HT1080 (cell line): ENCODE measurements at places on chromosomes 1 and 21. TPM values are rescaled to one million over a fixed set of nuclear protein-coding genes. Genes with fewer than 3 reads are reported as not detected.
A peak's percentile ranks its signal among the peaks of the same experiment; 100 is the strongest.

- no peak for DNase-seq
Measured at GRCh38 chr1:59041646-59042277, 255.1 kb upstream of the FGGY start.

GRCh38 chr1:60990714-60991090 is 91.7 kb upstream of the NFIA start:
- no peak for DNase-seq

- no peak for DNase-seq
Measured at GRCh38 chr1:42960566-42961311, 2.1 kb upstream of the SLC2A1 start.

DNA sequence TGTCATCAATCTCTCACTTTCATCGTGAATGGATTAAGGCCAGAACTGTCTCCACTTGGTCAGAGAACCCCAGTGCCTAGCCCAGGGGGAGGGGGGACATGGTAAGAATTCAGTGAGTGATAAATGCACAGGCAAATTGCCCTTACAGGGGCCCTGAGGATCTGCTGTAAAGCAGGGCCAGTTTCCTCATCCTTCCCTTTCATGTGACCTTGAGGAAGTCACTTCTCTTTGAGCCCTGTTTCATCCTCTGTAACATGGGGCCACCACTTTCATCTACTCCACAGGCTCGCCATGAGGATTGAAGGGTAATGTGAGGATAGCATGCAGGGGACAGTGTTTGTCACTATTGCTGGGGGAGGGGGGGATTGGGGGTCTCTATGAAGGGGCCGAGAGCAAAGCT is 28.1 kb upstream of the C1QA start:
- DNase-seq = no peak

DNA sequence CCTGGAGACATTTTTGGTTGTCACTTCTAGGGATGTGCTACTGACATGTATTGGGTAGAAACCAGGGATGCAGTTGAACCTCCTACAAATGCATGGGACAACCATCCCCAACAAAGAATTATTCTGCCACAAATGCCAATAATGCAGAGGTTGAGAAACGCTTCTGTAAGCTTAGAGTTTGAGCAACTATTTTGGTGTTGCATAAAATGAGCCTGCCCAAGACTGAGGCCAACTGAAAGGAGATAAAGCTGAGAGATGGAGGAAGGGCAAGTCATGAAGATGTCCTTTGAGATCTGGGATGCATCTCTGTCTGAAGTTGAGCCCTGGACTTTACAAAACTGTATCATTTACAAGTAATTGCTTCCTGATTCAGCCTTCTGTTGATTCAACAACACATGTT is 106.9 kb downstream of the KCNJ15 start:
- no peak for DNase-seq

- DNase-seq = no peak
Measured at GRCh38 chr1:218482683-218483082, 137.5 kb downstream of the TGFB2 start.

DNA sequence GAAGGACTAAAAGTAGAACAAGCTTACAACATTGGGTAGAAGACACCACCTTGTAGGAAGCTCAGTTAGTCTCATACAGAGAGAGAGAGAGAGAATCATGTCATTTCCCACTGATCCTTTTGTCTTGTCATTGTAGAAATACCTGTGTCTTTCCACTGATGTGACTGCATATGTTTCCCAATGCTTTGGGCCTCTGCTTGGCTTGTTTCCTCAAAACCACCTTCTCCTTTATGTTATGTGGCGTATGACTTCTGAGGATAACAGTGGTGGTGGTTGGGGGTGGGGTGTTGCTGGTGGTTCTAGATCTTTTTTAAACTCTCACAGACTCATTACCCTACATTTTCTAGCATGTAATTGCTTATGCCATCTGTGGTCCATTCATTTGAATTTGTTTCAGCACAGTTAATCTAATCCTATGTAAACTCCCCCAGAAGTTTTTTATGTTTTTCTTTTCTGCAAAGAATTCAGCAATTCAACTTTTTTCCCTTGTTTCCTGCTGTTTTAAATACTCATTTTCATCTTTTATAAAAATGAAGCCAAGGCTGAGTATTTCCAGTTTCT is 9.3 kb downstream of the RGL1 start:
- no peak for DNase-seq

- DNase-seq = no peak
Measured at GRCh38 chr1:226632922-226633351, 84.4 kb downstream of the STUM start.

DNA sequence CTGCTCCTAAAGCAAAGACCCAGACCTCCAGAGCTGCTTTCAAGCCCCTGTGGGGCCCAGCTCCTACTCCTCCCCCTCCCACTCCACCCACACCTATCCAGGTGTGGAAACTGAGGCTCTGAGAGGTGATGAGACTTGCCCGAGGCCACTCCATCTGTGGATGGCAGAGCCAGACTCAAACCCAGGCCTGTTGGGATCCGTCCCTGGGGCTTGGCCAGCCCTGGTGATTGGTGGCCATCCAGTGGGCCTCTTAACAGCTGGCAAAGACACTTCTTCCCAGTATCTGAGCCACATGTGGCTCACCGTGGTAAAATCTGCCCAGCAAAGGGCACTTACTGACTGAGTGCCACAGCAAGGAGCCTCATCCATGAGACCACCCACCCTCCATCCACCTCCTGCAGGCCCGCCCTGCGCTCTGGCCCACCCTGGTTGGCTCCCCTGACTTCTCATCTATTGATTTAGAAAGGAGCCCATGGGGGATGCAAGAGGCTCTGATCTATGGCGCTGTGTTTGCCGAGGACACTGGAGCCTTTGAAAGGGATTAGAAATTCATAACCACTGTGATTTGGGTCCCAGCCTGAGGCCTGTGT is 398.5 kb downstream of the PTPRU start:
- no peak for DNase-seq

- DNase-seq = no peak
Measured at GRCh38 chr1:235858766-235859165, 7.9 kb downstream of the LYST start.

GRCh38 chr1:28323720-28324119 is 5.1 kb upstream of the MED18 start:
- DNase-seq = no peak

GRCh38 chr1:48023488-48023887 is 26.3 kb upstream of the TRABD2B start:
- DNase-seq = no peak

- DNase-seq = no peak
Measured at GRCh38 chr1:109883248-109883955, 27.2 kb upstream of the CSF1 start.

DNA sequence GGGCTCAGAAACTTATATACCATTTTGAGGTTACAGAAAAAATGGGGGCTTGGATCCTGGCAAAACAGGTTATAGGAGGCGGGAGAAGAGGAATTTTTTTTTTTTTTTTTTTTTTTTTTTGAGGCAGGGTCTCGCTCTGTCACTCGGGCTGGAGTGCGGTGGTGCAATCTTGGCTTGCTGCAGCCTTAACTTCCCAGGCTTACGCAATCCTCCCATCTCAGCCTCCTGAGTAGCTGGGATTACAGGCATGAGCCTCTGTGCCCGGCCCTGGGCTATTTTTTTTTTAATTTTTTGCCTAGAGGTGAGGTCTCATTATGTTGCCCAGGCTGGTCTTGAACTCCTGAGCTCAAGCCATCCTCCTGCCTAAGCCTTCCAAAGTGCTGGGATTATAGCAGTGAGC is 24.7 kb downstream of the MROH7 start:
- no peak for DNase-seq

- no peak for DNase-seq
Measured at GRCh38 chr1:23537296-23537973, 6.4 kb upstream of the E2F2 start.

GRCh38 chr1:39722495-39722894 is 16.2 kb upstream of the PPIE start:
- DNase-seq = peak; percentile 50

DNA sequence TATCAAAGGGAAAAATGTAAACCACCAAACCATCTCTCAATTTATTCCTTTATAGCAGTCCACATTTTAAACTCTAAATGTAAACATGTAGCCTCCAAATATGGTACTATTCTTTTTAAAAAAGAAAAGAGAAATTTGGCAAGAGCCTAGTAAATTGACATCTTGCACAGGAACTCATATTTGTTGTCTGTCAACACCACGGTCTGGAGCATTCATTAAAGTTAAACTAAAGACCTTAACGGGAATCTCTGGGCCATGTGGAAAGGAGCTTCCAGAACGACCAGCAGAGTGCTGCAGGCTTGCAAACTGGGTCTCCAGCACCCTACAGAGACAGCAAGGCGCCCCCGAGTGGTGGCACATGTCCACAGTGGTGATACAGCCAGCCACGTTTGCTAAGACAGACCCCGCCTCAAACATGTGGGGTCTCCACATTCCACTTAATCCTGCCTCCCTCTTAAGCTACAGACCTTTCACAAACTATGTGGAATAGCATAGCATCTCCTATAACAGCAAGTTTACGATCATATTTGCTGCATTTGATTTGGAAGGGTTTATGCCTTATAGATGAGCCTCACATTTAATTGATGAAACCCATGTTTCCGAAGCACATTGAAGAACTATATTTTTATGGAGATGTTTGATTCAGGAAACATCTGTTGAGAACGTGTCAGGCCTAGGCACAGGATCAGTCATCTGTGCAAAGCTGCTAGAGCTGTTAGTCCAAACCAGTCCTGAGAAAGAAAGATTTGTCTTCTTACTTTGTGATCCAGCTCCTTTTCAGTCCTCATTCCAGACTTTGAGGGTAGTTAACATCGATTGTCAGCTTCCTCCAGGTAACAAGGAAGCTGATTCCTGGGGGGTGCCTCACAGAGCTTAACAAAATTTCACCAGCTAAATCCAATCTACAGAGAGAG is 96.4 kb upstream of the BACE2 start:
- no peak for DNase-seq

DNA sequence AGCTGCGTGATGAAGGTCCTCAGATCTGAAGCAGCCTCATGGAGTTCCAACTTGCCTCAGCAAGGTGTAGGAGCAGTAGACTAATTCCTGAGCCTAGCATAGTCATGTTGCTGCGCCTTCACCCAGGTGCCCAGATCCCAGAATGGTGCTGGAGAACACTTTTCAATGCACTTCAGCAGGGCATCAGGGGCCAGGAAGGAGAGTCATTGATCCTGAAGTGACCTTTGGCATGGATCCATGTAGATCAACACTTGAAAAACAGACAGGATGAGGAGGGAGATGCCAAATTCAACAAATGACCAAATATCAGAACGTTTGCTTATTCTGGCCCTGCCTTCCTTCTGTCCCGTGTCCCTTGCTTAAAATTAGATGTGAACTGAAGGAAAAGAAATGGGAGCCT is 91.9 kb downstream of the LEPR start:
- DNase-seq = no peak

- no peak for DNase-seq
Measured at GRCh38 chr1:244049162-244050013, 1.7 kb upstream of the ZBTB18 start.

DNA sequence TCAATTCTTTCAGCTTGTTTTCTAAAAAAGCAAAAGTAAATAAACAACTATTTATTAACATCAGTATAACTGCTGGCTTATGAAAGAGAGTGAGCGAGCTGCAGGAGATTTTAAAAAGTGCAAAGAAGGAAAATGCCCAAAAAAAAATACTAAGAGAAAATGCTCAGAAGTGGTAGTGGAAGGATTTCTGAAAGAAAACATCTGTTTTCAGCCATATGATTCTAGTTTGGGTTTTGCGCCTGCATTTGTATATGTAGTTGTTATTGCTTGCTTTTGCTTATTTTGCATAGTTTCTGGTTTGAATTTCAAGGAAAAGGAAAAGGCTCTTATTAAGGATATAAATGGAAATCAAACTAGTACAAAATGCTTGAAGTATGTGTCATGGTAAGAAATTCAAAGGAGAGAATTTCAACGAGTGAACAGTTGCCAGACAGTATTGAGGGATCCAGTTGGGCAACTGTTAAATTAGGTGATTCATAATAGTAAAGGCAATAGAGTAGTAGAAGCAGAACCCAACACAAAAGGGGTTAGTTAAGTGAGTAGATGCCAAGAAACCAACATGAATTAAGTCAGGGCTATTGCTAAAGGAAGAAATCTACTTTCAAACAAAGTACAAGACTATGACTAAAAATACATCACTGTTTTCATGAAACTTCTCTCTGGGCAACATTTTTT is 1.2 kb downstream of the GBP5 start:
- peak; percentile 65 for DNase-seq

- DNase-seq = peak; percentile 74
Measured at GRCh38 chr1:64933296-64934070, 32.9 kb downstream of the JAK1 start.

DNA sequence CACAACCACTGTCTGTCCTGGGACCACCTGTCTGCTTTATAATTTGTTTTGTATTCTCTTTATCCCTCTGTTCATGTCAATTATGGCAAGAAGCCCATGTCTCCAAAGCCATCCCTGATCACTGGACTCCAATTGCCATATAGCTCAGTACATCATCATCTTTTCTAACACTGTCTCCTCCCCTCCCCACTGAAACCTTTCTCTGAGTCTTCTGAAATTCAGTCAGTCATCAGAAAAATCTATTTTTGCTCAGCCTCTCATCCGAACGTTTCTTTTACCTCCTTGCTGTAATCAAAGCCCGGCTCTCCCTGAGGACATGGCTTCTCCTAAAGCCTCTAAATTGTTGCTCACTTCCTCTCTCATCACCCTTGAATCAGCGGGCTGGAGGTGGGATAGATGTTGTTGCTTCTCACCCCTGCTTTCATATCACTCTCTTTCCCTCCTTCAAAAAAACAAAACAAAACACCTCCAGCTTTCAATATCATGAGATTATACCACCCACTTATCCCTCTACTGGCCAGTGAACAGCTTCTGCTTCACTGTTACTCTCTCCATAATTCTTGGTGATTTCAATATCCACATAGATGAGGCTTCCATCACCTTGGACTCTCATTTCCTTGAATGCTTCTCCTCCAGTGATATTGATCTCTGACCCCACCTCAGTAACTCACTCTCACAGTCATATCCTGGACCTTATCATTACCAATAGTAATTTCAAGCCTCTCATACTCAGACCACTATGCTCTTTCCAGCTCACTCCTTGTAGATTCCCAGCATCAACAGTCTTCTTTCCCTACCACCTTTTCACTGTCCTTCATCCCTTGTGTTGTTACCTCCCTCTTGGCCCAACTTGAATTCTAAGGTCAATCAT is 27.8 kb downstream of the RAB3B start:
- DNase-seq = peak; percentile 57

Gene SPRR2D
- total RNA-seq = 1.5 TPM in 1 of 2 replicates, not detected in the other

Gene RGS13
- not detected in 2 replicates for total RNA-seq

Gene HES3
- not detected in 2 replicates for total RNA-seq

Gene TNFAIP8L2
- total RNA-seq = not detected in 2 replicates

Gene DMAP1
- 10.4 and 12.7 TPM in 2 replicates for total RNA-seq

Gene XCL2
- not detected in 2 replicates for total RNA-seq

Gene HUNK
- not detected in 2 replicates for total RNA-seq

Gene BRDT
- total RNA-seq = not detected in 2 replicates

Gene MX1
- 6.5 and 7.3 TPM in 2 replicates for total RNA-seq
